ENCODE measurements at places on chromosomes 4 and X. TPM values are rescaled to one million over a fixed set of nuclear protein-coding genes. Genes with fewer than 3 reads are reported as not detected.

SORCS2 gene
- not detected for total RNA-seq

TIMM8A gene
- total RNA-seq: 7.0 TPM

STK32B gene
- 3.1 TPM for total RNA-seq

ARFIP1 gene
- total RNA-seq: 41.2 TPM

RAB28 gene
- total RNA-seq: 22.0 TPM

CT55 gene
- 7.1 TPM for total RNA-seq

SLC9B1 gene
- 1.3 TPM for total RNA-seq

PPEF2 gene
- total RNA-seq: not detected

LPAR4 gene
- not detected for total RNA-seq

SMARCA1 gene
- total RNA-seq: 46.9 TPM

ASB12 gene
- not detected for total RNA-seq

COX7B2 gene
- total RNA-seq: 0.45 TPM

OTUD6A gene
- not detected for total RNA-seq

BBS7 gene
- 13.0 TPM for total RNA-seq

GLOD5 gene
- not detected for total RNA-seq

RASL11B gene
- 0.32 TPM for total RNA-seq

TMPRSS11D gene
- not detected for total RNA-seq

SRPX2 gene
- 1.6 TPM for total RNA-seq

CASK gene
- total RNA-seq: 10.9 TPM

PNMA6A gene
- 9.4 TPM for total RNA-seq

FAM47C gene
- total RNA-seq: not detected

CD38 gene
- 0.16 TPM for total RNA-seq

DGKK gene
- total RNA-seq: not detected

PDE6B gene
- not detected for total RNA-seq

TAF7L gene
- 1.1 TPM for total RNA-seq

GLRA2 gene
- total RNA-seq: not detected

LNX1 gene
- total RNA-seq: 0.13 TPM

QRFPR gene
- not detected for total RNA-seq

GABRA4 gene
- total RNA-seq: not detected

PFKFB1 gene
- total RNA-seq: not detected

XPNPEP2 gene
- not detected for total RNA-seq

NEUROG2 gene
- 0.69 TPM for total RNA-seq

FAM184B gene
- total RNA-seq: not detected

SHOX gene
- not detected for total RNA-seq

BEX1 gene
- total RNA-seq: 5.4 TPM

CNGA1 gene
- 0.35 TPM for total RNA-seq

ADH6 gene
- not detected for total RNA-seq

CETN2 gene
- total RNA-seq: 26.8 TPM

ART3 gene
- 8.5 TPM for total RNA-seq

ODAPH gene
- total RNA-seq: not detected

CTAG2 gene
- total RNA-seq: 1.0 TPM

ZCCHC18 gene
- total RNA-seq: 0.32 TPM

TCP11X2 gene
- not detected for total RNA-seq

GAGE12H gene
- 25.4 TPM for total RNA-seq

HCCS gene
- total RNA-seq: 32.5 TPM
